ENCODE measurements at places on chromosomes 7 and 10.

DNA sequence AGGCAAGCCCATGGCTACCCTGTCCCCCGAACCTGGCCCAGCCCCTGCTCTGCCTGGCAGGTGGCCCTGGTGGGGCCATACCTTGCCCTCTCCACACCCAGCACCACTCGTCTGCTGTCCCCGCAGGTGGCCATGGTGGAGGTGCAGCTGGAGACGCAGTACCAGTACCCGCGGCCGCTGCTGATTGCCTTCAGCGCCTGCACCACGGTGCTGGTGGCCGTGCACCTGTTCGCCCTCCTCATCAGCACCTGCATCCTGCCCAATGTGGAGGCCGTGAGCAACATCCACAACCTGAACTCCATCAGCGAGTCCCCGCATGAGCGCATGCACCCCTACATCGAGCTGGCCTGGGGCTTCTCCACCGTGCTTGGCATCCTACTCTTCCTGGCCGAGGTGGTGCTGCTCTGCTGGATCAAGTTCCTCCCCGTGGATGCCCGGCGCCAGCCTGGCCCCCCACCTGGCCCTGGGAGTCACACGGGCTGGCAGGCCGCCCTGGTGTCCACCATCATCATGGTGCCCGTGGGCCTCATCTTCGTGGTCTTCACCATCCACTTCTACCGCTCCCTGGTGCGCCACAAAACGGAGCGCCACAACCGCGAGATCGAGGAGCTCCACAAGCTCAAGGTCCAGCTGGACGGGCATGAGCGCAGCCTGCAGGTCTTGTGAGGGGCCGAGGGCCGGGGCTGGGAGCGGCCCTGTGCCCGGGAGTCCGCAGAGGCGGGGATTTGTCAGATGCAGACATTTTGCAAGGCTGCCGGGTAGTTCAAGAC lies 13.2 kb downstream of the ORAI2 start:
- no peak for DNase-seq

DNA sequence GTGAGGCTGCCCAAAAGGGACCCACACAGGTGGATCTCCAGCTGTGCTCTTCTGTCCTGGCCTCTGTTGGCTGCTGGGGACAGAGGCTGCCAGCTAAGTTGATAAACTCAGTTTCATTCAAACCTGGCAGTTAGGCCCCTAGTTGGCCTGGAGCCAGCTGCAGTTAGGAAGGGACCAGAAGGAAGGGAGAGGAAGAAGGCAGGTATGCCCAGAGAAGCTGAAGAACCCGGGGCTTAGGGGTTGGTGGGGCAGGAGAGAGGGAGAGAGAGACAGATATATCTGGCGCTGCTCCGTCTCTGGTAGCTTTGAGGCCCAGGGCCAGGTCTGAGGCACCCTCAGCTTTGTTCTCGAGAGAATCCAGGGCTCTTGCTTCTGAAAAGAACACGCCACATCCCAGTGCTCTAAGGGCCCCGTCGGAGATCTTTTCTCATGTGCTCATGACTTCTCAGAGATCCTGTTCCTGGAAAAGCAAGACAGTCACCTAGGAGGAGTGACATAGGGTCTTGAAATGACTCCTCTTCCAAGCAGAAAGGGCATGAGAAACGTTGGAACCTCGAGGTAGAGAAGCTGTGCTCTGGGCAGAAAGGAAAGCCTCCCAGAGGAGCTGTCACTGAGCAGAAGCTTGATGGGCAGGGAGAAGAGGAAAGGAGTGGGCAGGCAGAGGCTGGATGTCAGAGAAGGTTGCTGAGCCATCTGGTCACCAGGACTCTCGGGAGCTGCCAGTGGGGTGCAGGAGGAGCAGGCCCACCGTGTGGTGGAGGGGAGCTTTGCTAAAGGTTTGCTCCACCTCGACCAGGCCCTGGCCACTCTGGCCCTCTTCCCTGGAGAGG lies 153.6 kb downstream of the ARHGAP21 start:
- DNase-seq: no peak

DNA sequence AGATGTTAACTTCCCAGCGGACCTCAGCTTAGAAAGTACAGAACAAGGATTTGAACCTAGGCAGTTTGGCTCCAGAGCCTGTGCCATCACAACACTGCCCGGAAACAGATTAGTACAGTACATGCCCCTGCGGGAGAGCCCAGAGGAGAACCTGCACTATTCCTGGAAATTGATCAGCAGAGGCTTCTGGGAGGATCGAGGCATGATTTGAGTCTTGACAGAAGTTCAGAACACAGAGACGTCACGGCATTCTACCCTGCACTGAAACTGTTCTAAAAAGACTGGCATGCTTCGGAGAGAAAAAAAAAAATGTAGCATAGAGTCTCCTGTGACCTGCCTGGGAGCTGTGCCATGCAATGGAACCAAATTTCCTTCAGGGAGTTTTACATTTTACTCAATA lies 9.2 kb upstream of the IL6 start:
- DNase-seq: no peak

DNA sequence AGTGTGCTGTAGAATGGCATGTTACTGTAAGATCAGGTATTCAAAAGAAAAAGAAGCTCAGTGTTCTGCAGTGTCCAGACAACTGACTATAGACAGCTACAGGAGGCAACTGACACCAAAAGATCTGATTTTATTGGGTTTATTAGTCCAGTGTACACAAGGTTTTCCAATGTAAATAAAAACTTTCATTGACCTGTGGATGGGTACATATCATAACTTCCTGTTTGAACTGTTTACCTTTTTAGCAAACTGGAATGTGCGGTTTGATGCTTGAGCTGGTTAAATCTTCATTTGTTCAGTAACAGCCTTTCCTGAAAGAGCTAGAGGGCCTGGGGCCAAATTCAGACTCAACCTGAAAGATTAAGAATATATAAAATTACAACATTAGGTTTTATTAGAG lies 172.6 kb upstream of the SP8 start:
- DNase-seq: no peak

DNA sequence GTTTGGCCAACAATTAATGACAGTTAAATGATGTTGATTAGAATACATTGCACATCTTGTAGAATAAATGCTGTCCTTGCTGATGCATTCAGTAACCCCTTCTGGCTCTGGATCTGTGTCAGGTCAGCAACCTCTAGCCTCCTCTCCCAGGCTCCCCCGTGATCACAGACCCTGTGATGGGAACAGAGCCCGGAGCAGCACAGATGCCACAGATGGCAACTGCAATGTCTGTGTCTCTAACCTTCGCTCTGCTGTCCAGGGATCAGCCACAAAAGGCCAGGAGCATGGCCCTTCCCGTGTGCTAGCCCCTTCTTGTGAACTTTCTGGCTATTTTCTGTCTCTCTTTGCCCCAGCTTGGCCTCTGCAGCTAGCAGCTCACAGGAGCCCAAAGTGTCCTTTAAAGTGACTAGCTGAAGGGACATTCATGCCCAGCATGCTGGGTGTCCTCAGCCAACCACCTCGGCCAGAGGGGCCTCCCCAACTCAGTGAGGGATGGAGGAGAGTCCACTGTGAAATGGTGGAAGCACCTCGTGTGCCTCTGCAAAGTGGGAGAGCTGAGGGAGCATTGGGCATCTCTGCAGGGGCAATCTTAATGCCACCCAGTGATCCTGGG lies 167.0 kb upstream of the TCERG1L start:
- no peak for DNase-seq

DNA sequence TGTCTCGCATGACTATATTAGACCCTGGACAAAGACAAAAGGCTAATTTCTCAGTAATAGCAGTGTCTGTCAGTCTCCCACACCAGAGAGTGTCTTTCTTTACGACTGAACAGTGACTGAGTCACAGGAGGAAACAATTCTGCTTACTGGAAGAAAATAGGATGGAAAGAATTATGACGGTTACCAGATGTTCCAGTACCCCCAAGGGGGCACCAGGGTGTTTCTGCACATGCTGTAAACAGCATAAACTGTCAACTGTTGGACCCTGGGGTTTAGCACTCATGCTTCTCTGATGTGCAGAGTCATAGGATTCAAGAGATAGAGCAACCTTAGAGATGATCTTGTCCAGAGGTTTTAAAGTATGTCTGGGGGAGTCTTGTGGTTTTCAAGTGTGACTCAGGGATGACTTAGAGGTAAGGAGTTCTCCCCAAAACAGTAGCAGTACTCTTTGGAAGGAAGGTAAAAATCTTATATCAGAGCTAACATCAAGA lies 291.7 kb downstream of the THSD7A start:
- peak; percentile 2 for DNase-seq

DNA sequence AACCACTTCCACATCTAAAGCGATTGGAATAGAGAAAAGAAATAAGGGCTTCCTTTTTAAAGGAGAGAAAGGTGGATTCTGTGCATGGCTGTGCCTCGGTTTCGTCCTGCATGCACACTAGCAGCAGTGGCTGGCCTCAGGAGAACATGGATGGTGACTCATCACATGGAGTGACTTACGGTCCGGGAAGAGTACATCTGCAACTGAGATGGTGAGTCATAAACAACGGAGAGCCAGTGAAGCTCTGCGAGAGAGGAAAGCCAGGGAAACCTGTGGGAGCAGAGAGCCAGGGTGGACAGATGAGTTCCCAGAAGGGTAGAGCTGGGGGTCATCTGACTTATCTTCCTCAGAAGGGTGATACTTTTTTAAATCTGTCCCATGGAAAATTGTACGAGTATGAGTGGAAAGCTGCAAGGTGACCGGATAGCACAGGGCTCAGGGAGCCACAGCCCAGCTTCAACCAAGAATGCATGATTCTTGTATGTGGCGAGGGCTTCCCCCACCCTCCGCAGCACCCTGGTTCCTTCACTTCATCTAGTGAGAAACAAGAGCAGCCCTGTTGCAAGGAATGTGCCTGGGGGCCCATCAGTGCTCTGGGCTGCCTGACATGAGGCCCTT lies 259.1 kb downstream of the KLF6 start:
- DNase-seq: peak; percentile 41

Data from Kasumi-1 (cell line).